ENCODE measurements at places on chromosomes 1 and 21. TPM values are rescaled to one million over a fixed set of nuclear protein-coding genes. Genes with fewer than 3 reads are reported as not detected.

- H3K27ac ChIP-seq, result no peak overlapping the region
- H3K4me3 ChIP-seq, result no peak overlapping the region
- H3K36me3 ChIP-seq, result no peaks in the 10 kb centered on the region
Measured at GRCh38 chr1:87226341-87226760, 102.3 kb upstream of the LMO4 start.

DNA sequence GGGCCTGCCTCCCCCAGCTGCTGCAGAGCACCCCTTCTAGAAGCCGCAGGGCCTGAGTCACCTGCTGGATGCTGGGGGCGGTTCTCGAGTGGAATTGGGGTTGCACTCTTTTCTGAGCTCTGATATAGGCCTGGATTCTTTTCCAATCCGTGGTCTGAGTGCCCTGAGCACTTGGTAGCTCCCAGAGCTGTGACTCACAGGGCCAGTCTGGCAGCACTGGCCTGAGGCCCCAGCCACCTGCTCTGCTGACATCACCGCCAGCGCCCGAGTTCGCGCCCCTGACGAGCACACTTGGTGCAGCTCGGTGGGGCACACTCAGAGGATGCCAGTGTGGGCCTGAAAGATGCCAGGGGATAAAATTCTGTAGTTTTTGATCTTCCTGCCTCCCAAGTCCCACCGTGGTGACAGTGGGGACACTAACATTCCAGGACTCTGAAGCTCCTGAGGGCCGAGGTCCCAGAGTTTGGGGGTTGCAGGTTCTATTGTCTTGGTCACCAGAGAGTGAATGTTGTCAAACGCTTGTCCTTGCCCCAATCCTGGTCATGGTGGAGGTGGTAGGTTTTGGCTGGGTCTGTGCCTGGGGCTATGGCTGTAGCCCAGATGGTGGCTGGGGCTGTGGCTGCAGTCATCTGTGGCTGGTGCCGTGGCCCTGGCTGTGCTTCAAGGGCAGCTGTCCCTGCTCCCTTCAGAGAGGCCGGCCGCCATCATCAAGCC is 74.6 kb downstream of the OBSCN start:
- no peaks in the 10 kb centered on the region for H3K27me3 ChIP-seq
- H3K36me3 ChIP-seq, result no peaks in the 10 kb centered on the region

GRCh38 chr1:203167026-203167912 is 8.4 kb downstream of the MYBPH start:
- no peaks in the 10 kb centered on the region for H3K4me1 ChIP-seq
- H3K36me3 ChIP-seq, result no peaks in the 10 kb centered on the region
- H3K27ac ChIP-seq, result no peak overlapping the region
- no peaks in the 10 kb centered on the region for H3K27me3 ChIP-seq

GRCh38 chr1:182761396-182762395 is 27.9 kb upstream of the NPL start:
- H3K4me1 ChIP-seq, result no peaks in the 10 kb centered on the region
- H3K4me3 ChIP-seq, result no peak overlapping the region
- H3K27ac ChIP-seq, result no peak overlapping the region
- H3K27me3 ChIP-seq, result no peaks in the 10 kb centered on the region

TMEM125 gene
- not detected for total RNA-seq

RGS7 gene
- total RNA-seq, result not detected

FAAH gene
- total RNA-seq, result 28.7 TPM

LAMC2 gene
- 0.18 TPM for total RNA-seq

All from right lobe of liver (tissue), 6 donors.